ENCODE measurements at places on chromosomes 11 and 22.

DNA sequence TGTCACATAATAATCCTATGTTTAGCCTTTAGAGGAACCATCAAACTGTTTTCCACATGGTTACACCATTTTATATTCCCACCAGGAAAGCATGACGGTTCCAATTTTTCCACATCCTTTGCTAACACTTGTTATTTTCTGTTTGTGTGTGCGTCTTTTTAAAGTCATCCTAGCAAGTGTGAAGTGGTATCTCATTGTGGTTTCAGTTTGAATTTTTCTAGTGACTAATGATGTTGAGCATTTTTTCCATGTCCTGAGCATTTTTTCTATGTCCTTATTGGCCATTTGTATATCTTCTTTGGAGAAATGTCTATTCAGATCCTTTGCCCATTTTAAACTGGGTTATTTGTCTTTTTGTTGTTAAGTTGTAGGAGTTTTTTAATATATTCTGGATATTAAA lies 53.7 kb upstream of the DEPDC7 start:
- DNase-seq, result no peak

DNA sequence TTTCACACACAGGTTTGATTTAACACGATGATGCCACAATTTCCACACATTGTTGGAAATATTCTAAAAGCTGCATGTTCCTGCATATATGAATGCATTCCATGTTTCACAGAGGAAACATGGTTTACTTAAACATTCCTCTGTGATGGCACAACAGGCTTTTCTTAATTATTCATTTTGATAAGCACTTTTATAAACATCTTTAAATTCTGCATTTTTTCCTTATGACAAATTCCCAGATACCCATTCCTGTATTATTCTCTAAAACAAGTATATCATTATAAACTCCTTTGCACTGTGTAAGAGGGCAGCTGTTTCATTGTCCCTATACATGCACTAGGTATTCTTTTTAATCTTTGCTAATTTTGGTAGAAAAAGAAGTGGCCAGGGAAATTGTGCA lies 532.3 kb downstream of the SOX6 start:
- no peak for DNase-seq

DNA sequence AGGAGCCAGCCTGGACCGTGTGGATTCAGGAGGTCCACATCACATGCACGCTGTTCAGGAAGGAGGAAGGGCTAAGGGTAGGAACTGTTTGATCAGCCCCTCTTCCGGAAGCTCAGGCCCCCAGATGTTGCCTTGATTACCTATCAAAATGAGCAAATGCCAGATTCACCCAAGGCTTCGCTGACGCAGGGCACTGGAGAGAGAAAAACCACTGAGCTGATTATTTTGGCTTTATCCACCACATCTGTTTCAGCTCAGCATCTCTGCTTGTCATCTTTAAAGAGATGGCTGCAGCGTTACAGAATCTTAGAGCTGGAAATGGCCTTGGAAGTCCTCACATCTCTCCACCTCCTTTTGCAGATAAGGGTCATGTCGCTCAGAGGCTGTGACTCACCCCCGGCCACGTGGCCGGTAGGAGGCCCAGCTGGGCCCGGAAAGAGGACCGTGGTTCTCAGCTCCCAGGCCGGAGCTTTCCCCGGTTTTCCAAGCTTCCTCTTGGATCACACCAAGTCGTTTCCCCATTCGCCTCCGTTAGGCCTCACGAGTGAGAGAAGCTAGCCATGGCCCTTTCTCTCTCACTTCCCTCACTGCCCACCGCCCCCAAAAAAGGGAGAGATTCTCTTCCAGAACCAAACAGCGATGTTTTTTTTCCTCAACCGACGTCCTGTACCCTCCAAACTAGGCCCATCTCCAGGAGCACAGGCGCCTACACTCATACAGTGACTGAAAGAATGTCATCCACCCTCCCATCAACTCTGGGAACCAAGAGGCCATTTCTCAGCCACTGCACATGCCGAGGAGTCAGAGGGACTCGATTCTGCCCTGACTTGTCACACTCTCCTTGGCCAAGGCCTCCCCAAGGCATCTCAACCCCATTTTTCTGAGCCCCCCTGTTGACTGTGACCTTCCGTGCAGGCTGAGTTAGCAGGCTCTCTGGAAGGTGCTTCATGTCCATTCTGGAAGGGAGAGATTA lies 37.6 kb downstream of the LIF start:
- no peak for DNase-seq

DNA sequence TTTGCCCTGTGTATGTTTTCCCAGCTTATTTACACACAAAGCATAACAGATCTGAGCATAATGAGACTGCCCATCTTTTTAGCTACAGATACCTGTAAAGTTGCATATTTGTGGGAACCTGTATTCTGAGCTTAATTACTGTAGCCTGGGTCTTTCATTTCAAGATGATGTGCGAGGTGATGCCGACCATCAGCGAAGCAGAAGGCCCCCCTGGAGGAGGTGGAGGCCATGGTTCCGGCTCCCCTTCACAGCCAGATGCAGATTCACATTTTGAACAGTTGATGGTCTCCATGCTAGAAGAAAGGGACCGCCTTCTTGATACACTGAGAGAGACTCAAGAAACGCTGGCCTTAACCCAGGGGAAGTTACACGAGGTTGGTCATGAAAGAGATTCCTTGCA lies 1.5 kb downstream of the PPFIA1 start:
- DNase-seq, result no peak

DNA sequence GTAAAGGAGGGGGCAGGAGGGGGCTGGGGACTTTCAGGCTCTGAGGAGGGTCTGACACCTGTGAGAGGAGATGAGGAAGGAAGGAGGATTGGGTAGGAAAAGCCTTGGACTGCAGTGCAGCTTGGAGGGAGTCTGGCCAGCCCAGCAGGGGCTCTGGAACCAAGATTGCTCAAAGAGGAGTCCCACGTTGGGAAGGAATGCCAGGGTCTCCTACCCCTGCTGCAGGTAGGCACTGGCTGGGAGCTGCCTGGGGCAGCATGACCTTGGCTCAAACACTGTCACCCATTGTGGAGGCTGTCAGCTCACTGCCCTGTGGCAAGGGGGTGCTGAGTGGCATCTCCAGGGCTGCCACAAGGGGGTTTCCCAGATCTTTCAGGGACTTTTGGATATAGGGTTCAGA lies 94.5 kb downstream of the RPS6KA4 start:
- no peak for DNase-seq

DNA sequence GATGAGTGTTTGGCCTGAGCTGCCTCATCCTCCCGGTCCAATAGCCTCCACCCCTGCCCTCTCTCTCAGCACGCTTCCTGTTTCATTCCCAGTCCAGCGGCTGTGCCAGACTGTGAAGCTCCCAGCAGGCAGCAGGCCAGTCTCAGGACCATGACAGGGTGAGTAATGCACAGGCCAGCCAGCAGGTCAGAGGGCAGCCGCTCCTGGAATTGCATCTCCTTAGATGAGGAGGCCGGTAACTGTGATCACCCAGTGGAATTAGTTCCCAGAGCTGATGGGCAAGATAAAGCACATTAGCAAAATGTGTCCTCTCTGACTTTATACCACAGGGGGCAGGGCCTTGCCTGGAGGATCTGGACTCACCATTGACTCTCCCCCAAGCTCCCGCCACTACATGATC lies 251.2 kb downstream of the ETS1 start:
- no peak for DNase-seq

GRCh38 chr11:27116684-27117083 lies 76.1 kb downstream of the BBOX1 start:
- DNase-seq, result no peak
